Motor neuron (in vitro differentiated cells): ENCODE measurements at places on chromosomes 7 and 10. TPM values are rescaled to one million over a fixed set of nuclear protein-coding genes. Genes with fewer than 3 reads are reported as not detected.

The UNC5B gene
- total RNA-seq, result 8.1 and 18.2 TPM in 2 replicates

The GBF1 gene
- 39.5 and 43.2 TPM in 2 replicates for total RNA-seq

The AKR1C8 gene
- not detected in 2 replicates for total RNA-seq

The PRPF18 gene
- 33.2 and 33.6 TPM in 2 replicates for total RNA-seq

The C10orf67 gene
- 0.41 TPM in 1 of 2 replicates, not detected in the other for total RNA-seq

The TAS2R41 gene
- total RNA-seq, result not detected in 2 replicates

The LIPM gene
- total RNA-seq, result not detected in 2 replicates

The DNA2 gene
- 3.6 and 4.0 TPM in 2 replicates for total RNA-seq

The HMX2 gene
- 0.11 TPM in 1 of 2 replicates, not detected in the other for total RNA-seq

The OPALIN gene
- 0.13 and 0.31 TPM in 2 replicates for total RNA-seq

DNA sequence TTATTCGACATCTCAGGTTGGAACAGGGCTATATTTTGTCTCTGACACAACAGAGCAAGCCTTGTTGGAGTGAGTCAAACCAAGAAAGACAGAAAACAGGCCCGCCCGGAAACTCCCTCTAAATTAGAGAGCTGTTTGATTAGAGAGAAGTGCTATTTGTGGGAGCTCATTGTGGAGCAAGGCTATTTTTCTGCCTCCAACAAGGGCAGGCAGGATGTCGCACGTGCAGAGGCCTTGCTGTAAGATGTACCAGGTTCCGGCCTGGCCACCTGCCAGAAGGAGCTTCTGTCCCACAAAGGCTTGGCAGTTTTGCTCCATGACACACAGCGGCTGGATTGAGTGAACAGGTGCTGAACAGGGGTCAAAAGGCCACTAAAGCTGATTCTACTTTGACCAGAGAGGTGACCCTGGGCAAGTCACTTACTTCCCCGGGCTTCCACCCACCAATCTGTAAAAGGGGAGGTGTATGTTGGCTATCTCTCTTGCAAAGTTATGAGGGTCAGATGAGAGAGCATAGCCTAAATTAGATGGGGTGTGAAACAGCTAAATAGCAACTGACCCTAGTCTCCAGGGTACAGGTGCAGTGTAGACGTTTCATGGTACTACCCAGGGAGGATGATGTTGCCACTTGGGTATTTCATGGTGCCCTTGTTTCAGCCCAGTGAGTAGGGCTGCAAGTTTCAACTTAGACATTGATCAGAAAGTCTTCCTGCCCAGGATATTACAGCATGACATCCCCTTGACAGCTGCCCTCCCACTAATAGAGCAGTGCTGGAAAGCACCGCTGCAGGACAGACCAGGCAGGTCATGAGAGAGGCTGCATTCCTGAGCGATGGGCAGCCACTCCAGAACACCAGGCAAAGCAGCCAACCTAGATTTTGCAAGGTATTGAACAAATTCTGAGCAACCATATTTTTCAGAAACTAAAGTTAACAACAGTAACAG, 62.0 kb downstream of the VSTM4 start:
- ATAC-seq, result no peak

GRCh38 chr10:78755877-78756455, 312.8 kb upstream of the ZMIZ1 start:
- no peak for ATAC-seq

GRCh38 chr10:4503076-4503475, 322.9 kb upstream of the AKR1E2 start:
- no peak for ATAC-seq

DNA sequence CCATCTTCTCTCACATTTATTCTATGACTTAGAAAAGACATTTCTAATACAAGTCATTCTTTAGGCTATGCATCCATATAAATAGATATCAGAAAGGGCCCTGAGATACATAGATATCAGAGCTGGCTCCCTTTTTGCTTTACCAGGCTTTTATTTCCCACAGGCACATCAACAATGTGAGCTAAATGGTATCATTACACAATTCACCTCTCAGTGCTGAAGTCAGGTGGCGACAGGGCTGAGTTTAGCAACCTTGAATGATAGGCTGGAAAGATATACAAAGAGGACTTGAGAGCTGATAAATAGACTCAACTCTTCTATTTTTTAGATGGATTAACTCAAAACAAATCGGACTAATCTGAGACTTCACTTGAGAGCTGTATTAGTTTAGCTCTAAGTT, 189.2 kb upstream of the COL1A2 start:
- ATAC-seq, result no peak

GRCh38 chr7:146878901-146879300, 762.3 kb downstream of the CNTNAP2 start:
- no peak for ATAC-seq

DNA sequence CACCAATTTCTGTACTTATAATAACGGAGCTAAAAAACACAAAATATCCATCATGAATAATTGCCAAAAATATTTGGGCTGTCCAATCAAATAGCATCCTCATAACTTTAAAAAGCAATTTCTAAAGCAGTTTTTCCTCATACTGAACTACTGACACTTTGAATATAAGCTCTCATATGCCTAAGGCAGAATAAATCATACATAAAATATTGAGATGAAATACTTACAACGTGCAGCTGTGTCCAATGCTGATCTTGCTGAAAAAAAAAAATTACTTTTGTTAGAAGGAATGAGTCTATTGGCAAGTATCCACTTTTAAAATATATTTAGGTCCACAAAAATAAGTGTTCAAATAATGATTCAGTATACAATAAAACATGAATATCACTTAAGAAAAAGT, 24.2 kb downstream of the FAM3C start:
- ATAC-seq, result no peak

DNA sequence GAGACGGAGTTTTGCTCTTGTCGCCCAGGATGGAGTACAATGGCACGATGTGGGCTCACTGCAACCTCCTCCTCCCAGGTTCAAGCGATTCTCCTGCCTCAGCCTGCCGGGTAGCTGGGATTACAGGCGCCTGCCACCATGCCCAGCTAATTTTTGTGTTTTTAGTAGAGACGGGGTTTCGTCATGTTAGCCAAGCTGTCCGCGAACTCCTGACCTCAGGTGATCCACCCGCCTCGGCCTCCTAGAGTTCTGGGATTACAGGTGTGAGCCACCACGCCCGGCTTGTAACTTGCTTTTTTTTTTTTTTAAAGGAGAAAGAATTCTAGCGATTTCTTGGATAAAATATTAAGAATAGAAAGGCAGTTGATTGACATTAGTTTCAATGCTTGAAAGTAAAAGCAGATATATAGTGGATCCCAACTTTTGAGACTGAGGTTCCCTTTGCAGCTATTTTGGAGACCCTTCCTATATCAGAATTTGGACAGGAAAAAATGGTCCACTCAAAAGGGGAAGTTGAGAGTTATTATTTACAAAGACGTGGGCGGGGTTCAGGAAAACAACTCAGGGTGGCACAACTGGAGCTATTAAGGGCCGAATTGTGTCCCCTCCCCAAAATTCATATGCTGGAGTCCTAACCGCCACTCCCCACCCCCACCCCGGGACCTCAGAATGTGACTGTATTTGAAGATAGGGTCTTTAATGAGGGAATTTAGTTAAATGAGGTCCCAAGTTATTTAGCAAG, 1.3 kb upstream of the ERCC6 start:
- ATAC-seq, result no peak

DNA sequence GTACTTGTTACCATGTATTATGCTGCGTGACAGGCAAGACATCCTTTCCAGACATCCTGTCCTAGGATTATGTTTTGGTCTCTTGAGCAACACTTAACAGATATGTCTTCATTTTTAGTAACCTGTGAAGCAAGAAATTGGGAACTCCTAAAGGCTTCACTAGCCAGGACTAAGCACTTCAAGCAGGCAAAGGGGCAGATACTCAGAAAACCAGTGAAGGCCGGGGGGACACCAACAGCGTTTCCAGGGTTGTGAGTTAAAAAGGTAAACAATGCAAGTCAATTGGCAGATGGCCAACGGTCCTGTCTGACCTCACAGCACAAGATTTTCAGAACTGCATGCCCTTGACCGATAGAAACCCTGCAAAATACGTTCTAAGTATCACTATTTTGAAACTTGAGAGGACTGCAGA, 77.6 kb upstream of the SFMBT2 start:
- ATAC-seq, result peak; percentile 39

- no peak for ATAC-seq
Observed at GRCh38 chr7:158329014-158329610, 258.5 kb downstream of the PTPRN2 start.

DNA sequence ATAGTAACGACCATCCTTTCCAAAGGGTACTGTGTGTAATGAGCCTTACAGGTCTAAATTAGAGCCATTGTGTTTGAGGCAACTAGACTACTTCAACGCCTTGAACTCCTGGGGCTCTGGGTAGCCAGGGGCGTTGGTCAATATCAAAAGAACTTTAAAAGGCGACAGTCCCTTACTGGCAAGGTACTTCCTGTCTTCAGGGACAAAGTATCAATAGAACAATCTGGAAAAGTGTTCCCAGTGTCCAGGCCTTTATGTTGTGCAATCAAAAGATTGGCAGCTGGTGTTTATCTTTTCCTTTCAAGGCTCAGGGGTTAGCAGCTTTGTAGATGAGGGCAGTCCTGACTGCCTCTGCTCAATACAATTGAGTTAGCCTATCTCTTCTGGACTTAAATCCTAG, 284.3 kb downstream of the PARD3 start:
- no peak for ATAC-seq

DNA sequence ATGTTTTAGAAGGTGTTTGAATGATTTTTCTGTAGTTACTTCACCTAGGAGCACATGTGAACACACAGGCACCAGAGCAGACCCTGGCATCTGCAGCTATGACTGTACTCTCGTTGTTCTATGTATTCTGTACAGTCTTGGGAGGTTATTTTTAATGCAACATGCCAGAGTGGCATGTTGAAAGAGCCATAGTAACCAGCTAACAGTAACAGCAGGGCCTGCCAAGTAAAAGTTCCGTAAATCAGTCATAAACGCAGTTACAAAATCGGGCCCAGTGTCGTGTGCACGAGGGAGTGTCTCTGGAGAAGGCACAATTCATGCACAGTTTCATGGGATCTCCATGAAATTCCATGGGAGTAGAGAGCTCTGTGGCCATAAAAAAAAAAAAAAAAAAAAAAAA, 108.3 kb upstream of the CDK6 start:
- ATAC-seq, result no peak

DNA sequence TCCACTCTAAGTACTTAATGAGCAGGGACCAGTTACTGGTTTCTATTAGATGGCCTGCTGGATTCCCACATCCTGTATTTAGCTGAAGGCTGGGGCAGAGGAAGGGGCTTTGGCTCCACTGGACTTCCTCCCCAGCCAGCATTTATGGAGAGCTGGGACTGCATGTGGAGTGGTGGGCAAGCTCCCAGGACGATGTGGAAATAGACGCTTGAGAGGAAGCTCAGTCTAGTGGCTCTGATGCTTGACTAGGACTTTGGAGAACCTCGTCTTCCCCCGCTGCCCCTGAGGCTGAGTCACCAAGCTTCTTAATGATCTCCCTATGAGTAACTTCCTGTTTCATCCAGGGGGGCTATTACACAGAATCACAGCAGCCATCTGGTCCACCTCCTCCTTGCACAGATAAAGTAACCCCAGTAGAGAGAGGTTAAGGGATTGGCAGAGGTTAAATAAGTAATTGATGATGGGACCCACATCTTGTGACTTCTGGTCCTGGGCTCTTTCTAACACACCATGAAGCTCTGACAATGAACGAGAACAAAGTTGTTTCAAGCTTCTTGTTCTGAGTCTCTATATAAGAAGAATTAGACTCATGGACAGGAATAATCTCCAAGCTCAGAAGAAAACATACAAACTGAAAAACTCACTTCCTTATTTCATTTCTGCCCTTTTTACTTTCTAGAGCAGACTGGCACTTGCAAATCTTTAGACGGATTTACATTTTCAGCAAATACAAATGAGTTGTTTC, 126.2 kb downstream of the PRPF18 start:
- peak; percentile 49 for ATAC-seq

DNA sequence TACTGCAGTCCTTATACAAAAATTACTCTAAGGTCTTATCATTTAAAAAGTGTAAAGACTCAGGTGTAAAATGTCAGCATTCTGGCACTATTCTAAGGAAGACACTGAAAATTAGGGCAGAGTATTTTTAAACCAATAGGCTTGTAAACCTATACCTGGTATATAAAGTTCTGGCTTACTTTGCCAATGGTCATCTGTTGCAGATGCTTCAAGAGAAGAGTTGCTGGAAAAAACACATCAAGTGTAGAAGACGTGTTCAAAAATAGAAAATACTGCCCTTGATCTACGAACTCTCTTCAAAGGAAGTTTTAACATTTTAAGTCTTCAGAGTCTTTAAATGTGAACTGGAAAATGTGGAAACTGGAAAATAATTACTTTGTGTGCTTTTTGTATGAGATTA, 23.9 kb downstream of the NT5C3A start:
- ATAC-seq, result no peak

DNA sequence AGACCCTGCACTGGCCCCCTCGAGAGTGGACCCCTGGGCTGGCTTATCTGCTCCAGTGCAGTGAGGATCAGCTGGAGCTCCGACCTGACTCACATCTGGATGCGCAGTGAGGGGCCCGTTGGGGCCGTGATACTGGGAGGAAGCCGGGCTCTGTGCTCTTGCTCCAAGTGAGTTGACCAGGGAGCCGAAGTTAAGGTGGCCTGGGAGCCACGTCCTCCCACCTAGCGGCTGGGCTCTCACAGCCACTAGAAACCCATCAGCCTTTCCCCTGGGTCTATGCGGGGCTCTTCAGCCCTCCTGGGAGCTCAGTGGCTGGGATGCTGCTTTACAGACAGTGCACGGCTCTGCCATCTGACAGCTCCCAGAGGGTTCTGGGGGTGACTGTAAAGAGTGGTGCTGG, 9.1 kb downstream of the ALKBH4 start:
- no peak for ATAC-seq

- ATAC-seq, result no peak
Observed at GRCh38 chr7:80206763-80207162, 72.1 kb downstream of the GNAI1 start.

DNA sequence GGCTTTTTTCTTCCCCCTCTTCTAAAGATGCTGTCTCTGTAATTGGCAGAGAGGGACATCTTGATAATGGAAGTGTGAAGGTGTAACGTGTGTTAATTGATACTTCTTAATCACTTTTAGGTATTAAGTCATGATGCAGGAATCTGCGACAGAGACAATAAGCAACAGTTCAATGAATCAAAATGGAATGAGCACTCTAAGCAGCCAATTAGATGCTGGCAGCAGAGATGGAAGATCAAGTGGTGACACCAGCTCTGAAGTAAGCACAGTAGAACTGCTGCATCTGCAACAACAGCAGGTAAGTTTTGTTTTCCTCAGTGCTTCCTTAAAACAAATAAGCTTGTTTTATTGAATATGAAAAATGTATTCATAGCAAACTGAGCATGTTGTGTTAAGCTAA, 11.8 kb downstream of the FOXP2 start:
- ATAC-seq, result peak; percentile 51

DNA sequence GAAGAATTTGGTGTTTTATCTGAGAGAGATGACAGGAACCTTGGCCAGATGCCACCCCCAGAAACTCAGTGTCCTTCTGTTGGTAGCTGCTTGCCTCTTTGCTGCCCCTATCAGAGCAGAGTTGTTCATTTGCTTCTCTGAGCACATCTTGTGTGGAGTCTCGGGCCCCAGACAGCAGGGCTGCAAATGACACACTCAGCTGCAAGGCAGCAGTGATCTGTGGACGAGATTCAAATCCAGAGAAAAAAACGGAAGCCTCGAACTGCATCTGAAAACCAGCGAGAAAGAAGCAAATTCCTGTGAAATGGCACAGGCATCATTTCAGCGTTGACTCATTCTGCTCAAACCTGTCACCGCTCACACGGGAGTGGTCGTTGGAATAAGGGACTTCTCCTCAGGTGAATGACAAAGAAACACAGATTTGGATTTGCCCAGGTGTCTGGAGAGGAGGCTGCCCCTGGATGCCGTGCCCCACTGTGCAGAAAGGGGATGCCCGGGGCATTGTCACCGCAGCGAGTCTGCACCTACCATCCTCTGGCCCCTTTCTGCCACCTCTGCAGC, 144.7 kb downstream of the PFKFB3 start:
- ATAC-seq, result no peak
